Right lung (tissue), 10 donors: ENCODE measurements at places on chromosomes 4 and X. TPM values are rescaled to one million over a fixed set of nuclear protein-coding genes. Genes with fewer than 3 reads are reported as not detected.

- no peak for DNase-seq
Measured at GRCh38 chr4:10622728-10623127, 61.8 kb downstream of the CLNK start.

GRCh38 chrX:103624111-103624510 is 4.7 kb upstream of the TCEAL1 start:
- DNase-seq = no peak

DNA sequence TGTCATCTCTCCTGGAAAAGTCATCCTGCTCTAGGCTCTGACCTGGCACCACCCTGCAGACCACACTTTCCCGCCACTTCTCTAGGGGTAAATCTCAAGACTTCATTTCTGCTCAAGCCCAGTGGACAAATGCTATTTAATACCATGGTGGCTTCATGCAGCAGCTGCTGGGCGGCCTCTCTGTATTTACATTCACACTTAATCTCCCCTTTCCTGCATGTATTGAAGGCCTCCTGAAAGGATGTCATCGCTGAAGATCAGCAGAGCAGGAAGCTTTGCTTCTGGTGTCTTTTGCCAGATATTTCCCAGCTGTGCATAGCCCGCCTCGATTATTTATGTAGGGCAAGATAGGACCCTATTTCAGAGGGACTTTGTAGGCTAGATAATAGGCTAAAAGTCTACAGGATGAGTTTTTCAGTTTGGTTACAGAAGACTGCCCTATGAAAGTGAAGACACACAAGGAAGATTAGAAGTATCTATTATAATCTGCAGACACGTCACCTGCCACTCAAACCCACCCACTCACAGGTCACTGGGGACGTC is 17.2 kb downstream of the PROM1 start:
- peak; percentile 67 for DNase-seq

Gene PDGFRA
- 125 TPM for polyA plus RNA-seq
